ENCODE measurements at places on chromosomes 3 and 15. TPM values are rescaled to one million over a fixed set of nuclear protein-coding genes. Genes with fewer than 3 reads are reported as not detected.
A peak's percentile ranks its signal among the peaks of the same experiment; 100 is the strongest.

GRCh38 chr3:141400073-141400971 is 32.0 kb downstream of the ZBTB38 start:
- peaks cover 31% of the 10 kb centered on the region for H3K36me3 ChIP-seq
- H3K4me1 ChIP-seq = peaks cover 6% of the 10 kb centered on the region
- no peak for DNase-seq
- no peaks in the 10 kb centered on the region for H3K27me3 ChIP-seq
- H3K27ac ChIP-seq = peak overlapping the region; percentile 100
- H3K4me3 ChIP-seq = no peak overlapping the region

DNA sequence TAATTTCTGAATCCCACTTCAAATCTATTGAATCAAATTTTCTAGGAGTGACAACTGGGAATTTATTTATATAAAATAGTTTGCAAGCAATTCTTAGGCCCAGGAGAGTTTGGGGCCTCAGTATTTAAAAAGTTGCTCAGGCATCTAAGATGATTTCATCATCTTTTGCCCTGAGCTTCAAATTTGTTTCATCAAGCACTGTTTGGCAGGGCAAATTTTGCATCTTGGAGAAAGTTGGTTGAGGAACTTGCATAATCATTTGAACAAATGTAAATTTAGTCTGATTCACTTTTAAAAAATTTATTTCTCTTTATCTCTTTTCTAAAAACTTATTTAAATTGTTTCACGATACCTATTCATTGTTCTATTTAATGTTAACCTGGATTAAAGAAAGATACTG is 702.8 kb downstream of the SI start:
- no peaks in the 10 kb centered on the region for H3K4me1 ChIP-seq

GRCh38 chr3:179558742-179559364 is 3.9 kb upstream of the ACTL6A start:
- peaks cover 10% of the 10 kb centered on the region for H3K4me1 ChIP-seq
- H3K27me3 ChIP-seq = no peaks in the 10 kb centered on the region
- no peak overlapping the region for H3K27ac ChIP-seq
- no peak overlapping the region for H3K4me3 ChIP-seq

DNA sequence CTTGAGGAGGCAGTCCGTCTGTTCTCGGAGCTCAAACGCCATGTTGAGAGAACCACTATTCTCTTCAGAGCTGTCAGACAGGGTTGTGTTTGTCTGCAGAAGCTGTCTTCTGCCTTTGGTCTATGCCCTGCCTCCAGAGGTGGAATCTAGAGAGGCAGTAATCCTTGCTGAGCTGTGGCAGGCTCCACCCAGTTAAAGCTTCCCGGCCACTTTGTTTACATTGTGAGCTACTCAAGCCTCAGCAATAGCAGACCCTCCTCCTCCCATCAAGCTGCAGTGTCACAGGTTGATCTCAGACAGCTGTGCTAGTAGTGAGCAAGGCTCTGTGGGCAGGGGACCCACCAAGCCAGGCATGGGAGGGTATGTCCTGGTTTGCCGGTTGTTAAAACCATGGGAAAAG is 8.9 kb downstream of the OR5AC2 start:
- H3K36me3 ChIP-seq = no peaks in the 10 kb centered on the region
- H3K4me3 ChIP-seq = no peak overlapping the region
- no peak for DNase-seq
- H3K27me3 ChIP-seq = no peaks in the 10 kb centered on the region

GRCh38 chr3:100978011-100978659 is 15.1 kb downstream of the ABI3BP start:
- no peaks in the 10 kb centered on the region for H3K4me1 ChIP-seq
- H3K4me3 ChIP-seq = no peak overlapping the region
- peak overlapping the region; percentile 43 for H3K27ac ChIP-seq
- peak; percentile 59 for DNase-seq
- no peaks in the 10 kb centered on the region for H3K36me3 ChIP-seq

GRCh38 chr3:32493437-32494414 is 8.9 kb downstream of the CMTM6 start:
- no peak overlapping the region for H3K27ac ChIP-seq
- DNase-seq = no peak
- H3K36me3 ChIP-seq = peaks cover 16% of the 10 kb centered on the region
- H3K4me3 ChIP-seq = no peak overlapping the region

GRCh38 chr3:185399737-185400667 is 37.1 kb downstream of the MAP3K13 start:
- H3K27me3 ChIP-seq = no peaks in the 10 kb centered on the region
- DNase-seq = no peak
- H3K27ac ChIP-seq = no peak overlapping the region

DNA sequence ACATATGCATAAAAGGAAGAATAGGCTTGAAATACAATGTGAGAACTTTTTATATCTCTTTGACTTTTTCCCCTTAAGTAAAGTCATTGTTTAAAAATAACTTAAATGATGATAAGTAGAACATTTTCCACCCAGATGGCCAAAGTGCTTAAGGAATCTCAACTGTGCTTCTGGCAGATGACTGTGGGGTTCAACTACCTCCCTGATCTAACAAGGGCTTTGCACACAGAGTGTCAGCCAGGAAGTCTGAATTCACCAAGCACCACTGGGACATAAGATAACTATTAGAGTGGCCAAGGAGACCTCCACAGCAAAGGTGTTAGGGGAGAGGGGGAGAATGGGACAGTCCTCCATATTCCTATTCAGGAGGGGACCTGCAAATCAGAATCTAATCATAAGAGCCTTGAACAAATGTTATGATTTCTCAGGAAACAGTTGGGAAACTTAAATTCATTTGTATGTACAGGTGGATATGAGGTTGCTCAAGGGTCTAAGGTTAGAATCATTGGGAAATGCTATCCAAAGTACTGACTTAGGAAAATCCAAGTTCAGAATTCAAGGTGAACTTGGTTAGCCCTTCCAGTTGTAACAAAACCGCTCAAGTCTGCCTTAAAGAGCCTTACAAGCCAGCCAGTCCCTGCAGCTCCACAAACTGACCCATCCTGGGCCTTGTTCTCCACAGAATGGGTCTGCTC is at the start of gene FETUB:
TSS of gene FETUB (plus strand) at position 622 of the 695 bp plus-strand sequence. CDS start at position 684, 62 bp downstream.
- no peaks in the 10 kb centered on the region for H3K27me3 ChIP-seq
- no peak for DNase-seq
- H3K4me3 ChIP-seq = no peak within 1 kb of the TSS
- H3K36me3 ChIP-seq = no peaks in the 10 kb centered on the region

GRCh38 chr3:5428607-5429516 is 241.4 kb downstream of the EDEM1 start:
- no peaks in the 10 kb centered on the region for H3K4me1 ChIP-seq
- H3K27me3 ChIP-seq = no peaks in the 10 kb centered on the region
- H3K4me3 ChIP-seq = no peak overlapping the region
- H3K27ac ChIP-seq = no peak overlapping the region

GRCh38 chr15:77036537-77037387 is 34.1 kb downstream of the TSPAN3 start:
- no peak overlapping the region for H3K4me3 ChIP-seq
- H3K36me3 ChIP-seq = no peaks in the 10 kb centered on the region
- DNase-seq = peak; percentile 38
- no peaks in the 10 kb centered on the region for H3K27me3 ChIP-seq

- H3K27me3 ChIP-seq = no peaks in the 10 kb centered on the region
- DNase-seq = peak; percentile 70
- no peak overlapping the region for H3K27ac ChIP-seq
- H3K4me3 ChIP-seq = no peak overlapping the region
- H3K36me3 ChIP-seq = no peaks in the 10 kb centered on the region
Measured at GRCh38 chr3:52428151-52429005, 16.5 kb downstream of the SEMA3G start.

DNA sequence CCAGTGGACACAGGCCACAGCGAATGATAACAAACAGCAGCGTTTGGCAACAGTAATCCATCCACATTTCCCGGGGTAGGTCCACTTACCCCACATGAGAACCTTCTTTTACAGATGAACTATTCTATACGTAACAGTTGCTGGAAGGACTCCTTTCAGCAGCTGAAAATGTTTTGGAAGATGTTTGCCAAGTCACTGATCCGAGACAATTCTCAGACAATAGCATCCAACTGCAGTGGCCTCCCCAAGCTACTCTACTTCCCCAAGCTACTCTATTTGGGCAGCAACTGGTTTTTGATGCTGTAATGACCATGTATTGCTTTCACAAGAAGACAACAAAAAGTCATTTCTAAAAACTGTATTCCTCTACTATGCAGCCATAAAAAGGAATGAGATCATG is 87.5 kb downstream of the ADAMTS17 start:
- no peaks in the 10 kb centered on the region for H3K4me1 ChIP-seq
- no peak overlapping the region for H3K27ac ChIP-seq
- H3K36me3 ChIP-seq = no peaks in the 10 kb centered on the region
- no peak for DNase-seq

DNA sequence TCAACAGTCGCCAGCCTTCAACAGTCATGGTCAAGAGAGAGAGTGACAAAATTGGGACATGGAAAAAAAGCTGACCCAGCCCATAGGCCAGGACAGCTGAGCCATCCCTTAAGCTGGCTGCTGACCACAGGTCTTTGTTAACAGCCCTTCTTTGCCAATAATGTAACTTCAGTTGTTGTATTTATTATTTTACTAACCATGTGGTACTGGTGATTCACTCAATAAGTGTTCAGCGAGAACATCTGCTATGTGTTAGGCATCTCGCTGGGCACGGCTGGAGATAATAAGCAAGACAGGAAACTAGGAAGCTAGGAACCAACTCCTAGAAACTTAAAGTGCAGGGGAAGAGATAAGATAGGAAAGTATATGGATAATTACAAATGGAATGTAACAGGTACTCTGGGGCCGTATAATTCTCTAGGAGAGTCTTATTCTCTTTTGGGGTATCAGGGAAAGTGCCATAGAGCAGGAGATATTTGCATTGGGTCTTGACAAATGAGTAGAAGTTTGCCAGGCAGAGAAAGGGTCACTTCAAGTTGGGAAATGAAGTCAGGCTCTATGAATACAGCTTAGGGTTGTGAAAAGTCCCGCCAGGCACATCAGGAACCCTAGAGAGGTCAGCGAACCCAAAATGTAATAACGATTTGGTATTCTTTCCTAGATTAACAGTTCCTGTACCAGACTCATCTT is 84.0 kb upstream of the TRA2B start:
- no peaks in the 10 kb centered on the region for H3K27me3 ChIP-seq
- H3K36me3 ChIP-seq = no peaks in the 10 kb centered on the region
- no peak overlapping the region for H3K4me3 ChIP-seq
- H3K4me1 ChIP-seq = no peaks in the 10 kb centered on the region

- peaks cover 11% of the 10 kb centered on the region for H3K4me1 ChIP-seq
- no peak overlapping the region for H3K27ac ChIP-seq
- no peak for DNase-seq
- H3K27me3 ChIP-seq = no peaks in the 10 kb centered on the region
Measured at GRCh38 chr15:50675535-50676144, 11.0 kb downstream of the TRPM7 start.

GRCh38 chr3:5022187-5022965 is 43.1 kb downstream of the BHLHE40 start:
- H3K4me3 ChIP-seq = no peak overlapping the region
- DNase-seq = no peak
- H3K4me1 ChIP-seq = peaks cover 18% of the 10 kb centered on the region
- H3K36me3 ChIP-seq = no peaks in the 10 kb centered on the region
- H3K27me3 ChIP-seq = no peaks in the 10 kb centered on the region

DNA sequence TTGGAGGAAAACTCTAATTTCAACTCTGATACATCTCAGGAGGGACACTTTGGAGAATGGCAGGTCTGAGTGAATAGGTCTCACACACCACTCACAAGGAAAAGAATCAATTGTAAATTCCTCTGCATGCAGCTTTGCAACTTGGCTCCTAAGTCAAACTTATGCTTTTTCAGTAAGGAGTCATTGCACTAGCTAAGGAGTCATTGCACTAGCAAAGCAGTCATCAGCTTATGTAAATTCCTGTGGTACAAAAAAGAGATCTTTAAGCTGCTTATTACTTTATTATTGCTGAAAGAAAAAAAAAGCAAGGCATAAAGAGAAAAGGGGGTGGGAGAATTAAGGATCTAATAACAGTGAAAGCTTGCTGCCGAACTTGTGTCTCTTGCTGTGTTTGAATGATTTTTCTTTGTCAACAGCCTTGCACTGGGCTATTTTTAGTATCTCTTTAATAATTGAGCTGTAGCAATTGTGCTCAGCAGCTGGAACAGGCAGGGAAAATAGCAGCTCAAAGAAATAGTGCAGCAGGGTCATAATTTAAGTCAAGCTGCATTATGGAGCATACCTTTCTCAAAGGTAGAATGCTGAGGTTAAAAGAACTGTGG is 154.3 kb upstream of the ARPP21 start:
- H3K27ac ChIP-seq = no peak overlapping the region
- no peaks in the 10 kb centered on the region for H3K27me3 ChIP-seq
- H3K4me3 ChIP-seq = no peak overlapping the region
- peaks cover 3% of the 10 kb centered on the region for H3K4me1 ChIP-seq
- DNase-seq = peak; percentile 6

DNA sequence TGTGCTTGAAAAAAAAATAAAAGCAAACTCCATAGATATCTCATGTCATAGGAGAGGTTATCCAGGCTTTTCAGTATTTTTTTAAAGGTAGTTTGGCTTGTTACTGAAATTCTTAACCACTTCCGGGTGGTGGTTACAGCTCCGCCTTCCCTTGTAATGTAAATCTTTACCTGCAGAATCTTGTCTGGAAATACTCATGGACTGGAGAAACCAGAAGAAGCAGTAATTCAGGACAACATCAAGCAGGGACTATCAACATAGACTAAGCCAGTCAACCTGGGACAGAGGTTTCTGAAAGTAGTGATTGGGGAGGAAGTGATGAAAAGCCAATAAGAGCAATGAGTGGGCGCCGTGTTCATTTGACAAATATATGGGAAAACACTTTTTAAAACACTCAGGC is 78.9 kb upstream of the SKOR1 start:
- no peaks in the 10 kb centered on the region for H3K36me3 ChIP-seq
- peak; percentile 84 for DNase-seq
- H3K4me3 ChIP-seq = no peak overlapping the region
- no peaks in the 10 kb centered on the region for H3K27me3 ChIP-seq
- H3K4me1 ChIP-seq = peaks cover 5% of the 10 kb centered on the region

DNA sequence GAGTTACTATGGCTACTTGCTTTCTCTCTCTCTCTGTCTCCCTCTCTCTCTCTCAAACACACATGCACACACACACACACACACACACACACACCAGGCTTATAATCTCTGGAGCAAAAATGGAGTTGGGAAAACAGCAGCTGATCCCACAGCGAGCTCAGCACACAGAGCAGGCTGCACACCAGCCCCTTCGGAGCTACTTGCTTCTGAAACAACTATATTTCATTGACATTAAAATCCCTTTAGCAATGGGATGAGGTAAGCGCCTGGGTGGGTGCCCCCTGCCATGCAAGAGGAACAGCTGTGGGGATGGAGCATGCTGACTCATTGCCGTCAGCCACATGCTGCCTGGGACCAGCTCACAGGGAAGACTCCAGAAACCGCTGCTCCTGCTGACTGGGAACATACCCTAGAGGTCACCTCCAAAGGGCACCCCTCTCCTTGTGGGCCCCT is 45.7 kb downstream of the B3GNT5 start:
- no peak for DNase-seq
- no peaks in the 10 kb centered on the region for H3K36me3 ChIP-seq
- no peak overlapping the region for H3K27ac ChIP-seq
- H3K27me3 ChIP-seq = no peaks in the 10 kb centered on the region
- no peak overlapping the region for H3K4me3 ChIP-seq

GRCh38 chr3:152391671-152392070 is 122.9 kb downstream of the MBNL1 start:
- no peak overlapping the region for H3K4me3 ChIP-seq
- H3K27ac ChIP-seq = peak overlapping the region; percentile 21
- H3K4me1 ChIP-seq = no peaks in the 10 kb centered on the region
- no peak for DNase-seq
- H3K27me3 ChIP-seq = no peaks in the 10 kb centered on the region

The NLGN1 gene
- not detected for total RNA-seq

The GABRR3 gene
- not detected for total RNA-seq

The MYZAP gene
- not detected for total RNA-seq

The ARHGEF26 gene
- 40.6 TPM for total RNA-seq

The NSMCE3 gene
- 3.5 TPM for total RNA-seq

The FGF12 gene
- total RNA-seq = 0.87 TPM

The PGBD4 gene
- 0.89 TPM for total RNA-seq

The ANKUB1 gene
- not detected for total RNA-seq

The USP50 gene
- total RNA-seq = 5.7 TPM

Measured in stomach (tissue), 19 donors.